Activated naive CD4-positive, alpha-beta T cell treated with anti-CD3 and anti-CD28 coated beads for 36 hours (primary cell): ENCODE measurements at places on chromosomes 11 and 22. TPM values are rescaled to one million over a fixed set of nuclear protein-coding genes. Genes with fewer than 3 reads are reported as not detected.

Gene OVCH2
- total RNA-seq: not detected

Gene TCF20
- total RNA-seq: 60.0 TPM

Gene NDUFS3
- 124 TPM for total RNA-seq

Gene MPST
- total RNA-seq: 2.9 TPM

Gene CHRNA10
- 0.26 TPM for total RNA-seq

Gene MYOD1
- total RNA-seq: not detected

Gene MS4A3
- not detected for total RNA-seq

Gene CRYBA4
- not detected for total RNA-seq

Gene CATSPER1
- total RNA-seq: not detected

Gene ACRV1
- not detected for total RNA-seq

Gene OR51I1
- not detected for total RNA-seq

Gene LMNTD2
- 5.2 TPM for total RNA-seq

Gene PRSS23
- total RNA-seq: 0.35 TPM

Gene PANX2
- total RNA-seq: 1.2 TPM

Gene ZNF143
- total RNA-seq: 39.1 TPM

Gene POGLUT3
- total RNA-seq: 9.7 TPM

Gene PRG3
- not detected for total RNA-seq

Gene FOLH1
- total RNA-seq: not detected

Gene SLC22A12
- total RNA-seq: not detected

Gene GAS2L1
- total RNA-seq: 0.26 TPM

Gene KLHDC7B
- 7.6 TPM for total RNA-seq

Gene RCOR2
- total RNA-seq: 0.17 TPM

Gene P2RY6
- total RNA-seq: not detected
